ENCODE measurements at places on chromosomes 5 and 9.

- DNase-seq = peak; percentile 42
These were observed 18.4 kb downstream of the ENC1 start for GRCh38 chr5:74622122-74622521.

GRCh38 chr9:88041447-88041846 is 67.1 kb upstream of the CDK20 start:
- no peak for DNase-seq

- DNase-seq = no peak
These were observed 17.6 kb downstream of the TRIM14 start for GRCh38 chr9:98101416-98101815.

DNA sequence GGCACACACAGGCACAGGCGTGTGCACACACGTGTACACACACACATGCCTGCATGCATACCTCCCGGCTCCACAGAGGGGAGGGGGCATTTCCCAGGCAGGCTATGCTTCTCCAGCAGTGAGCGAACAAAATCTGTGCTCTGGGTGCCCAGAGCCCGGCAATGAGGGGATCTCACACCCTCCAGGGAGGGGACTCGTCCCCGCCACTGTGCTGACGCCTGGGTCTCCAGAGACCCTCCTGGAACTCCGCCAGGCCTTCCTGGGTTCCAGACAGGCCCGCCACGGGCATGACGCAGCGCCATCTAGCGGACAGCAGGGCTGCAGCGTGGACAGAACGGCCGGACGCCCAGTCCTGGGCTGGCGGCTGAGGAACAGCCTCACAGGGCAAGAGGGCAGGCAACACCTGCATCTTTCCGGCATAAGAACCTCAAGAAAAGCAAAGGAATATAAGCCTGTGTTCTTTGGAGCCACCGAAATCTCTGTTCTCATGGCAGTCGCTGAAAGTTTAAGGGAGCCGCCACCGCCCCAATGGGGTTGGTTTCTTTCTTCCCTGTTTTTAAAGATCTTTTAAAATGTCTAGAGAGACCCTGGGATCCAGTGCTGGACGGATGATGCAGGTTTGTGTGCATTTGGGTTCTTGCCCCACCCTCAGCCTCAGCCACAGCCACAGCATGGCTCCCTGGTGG is 135.6 kb upstream of the PPP1R26 start:
- DNase-seq = peak; percentile 43

GRCh38 chr9:34010979-34011378 is 37.7 kb downstream of the UBAP2 start:
- no peak for DNase-seq

- peak; percentile 44 for DNase-seq
These were observed 157.0 kb upstream of the RAI14 start for GRCh38 chr5:34499001-34499734.

DNA sequence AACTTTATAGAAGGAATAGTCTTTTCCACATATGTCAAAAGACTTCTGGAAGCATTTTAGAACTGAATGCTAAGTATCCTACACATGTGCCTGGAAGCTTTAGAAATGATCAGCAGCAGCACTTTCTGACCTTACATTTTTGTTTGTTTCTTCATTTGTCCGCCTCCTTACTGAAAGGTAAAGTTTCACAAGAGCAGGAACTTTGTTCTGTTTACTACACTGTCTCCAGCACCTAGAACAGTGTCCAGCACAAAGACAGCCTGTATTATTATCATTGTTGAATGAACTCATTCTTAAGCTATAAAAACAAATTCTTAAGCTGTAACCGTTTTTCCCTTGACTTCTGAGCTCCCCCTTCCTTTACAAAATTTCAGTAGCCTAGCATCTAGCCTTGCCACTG is 14.8 kb downstream of the PIP5K1B start:
- DNase-seq = no peak

- DNase-seq = no peak
These were observed 12.6 kb upstream of the DHFR start for GRCh38 chr5:80667384-80667783.

DNA sequence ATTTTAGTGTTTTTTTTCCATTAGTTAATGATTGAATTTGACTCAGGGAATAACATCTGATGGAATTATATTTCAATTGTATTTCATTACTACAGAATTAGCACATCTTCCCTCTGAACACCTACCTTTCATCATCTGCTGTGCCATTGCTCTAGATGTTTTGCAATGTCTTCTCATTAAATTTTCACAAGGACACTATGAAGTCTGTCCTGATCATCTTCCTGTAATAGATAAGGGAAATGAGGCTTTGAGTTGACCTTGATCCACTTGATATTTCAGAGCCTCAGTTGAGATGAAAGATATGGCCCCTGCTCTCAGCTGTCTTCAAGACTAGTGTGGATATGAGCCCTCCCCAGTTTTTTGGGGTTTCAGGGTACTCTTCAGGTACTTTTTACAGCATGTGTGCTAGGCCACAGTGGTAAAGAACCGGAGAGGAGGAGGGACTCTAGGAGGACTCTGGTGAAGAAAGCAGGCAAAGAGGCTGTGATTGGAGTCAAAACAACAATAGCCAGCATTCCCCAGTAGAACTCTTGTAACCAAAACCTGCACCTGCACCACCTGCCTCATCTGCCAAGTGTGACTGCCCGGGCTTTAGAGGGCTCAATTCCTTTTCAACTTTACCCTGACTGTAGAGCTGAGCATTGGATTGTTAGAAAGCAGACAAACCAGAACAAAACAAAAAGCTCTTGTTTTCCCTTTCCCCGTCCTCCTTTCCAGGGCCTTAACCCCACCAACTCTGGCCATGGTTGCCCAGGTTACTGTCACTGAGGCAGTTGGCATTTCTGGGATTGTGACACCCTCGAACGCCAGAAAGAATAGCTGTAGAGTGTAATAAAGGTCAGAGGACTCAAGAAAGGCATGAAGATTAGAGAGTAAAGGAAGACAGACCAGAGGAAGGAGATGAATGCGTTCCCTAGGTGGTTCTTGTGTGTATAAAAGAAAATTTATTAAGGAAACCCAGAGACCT is 56.3 kb downstream of the ERAP1 start:
- no peak for DNase-seq

DNA sequence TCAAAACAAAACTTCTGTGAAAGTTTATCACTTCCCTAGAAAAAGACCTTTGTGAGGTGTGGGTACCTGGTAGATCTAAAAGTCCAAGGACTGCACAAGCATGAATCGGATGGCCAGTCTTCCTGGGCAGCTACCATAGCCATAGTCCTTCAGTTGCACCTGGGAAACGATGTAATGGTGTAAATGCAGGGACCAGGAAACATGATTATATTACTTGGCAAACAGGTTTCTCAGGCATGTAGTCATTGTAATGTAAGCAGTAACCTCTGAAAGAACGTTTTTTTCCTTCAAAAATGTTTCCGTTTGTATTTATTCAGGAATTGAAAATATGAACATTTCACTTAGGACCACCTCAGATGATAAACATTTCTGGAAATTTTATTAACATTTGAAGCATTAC is 433.4 kb downstream of the DTWD2 start:
- DNase-seq = no peak

GRCh38 chr9:112654282-112654681 is 63.6 kb downstream of the INIP start:
- DNase-seq = no peak

DNA sequence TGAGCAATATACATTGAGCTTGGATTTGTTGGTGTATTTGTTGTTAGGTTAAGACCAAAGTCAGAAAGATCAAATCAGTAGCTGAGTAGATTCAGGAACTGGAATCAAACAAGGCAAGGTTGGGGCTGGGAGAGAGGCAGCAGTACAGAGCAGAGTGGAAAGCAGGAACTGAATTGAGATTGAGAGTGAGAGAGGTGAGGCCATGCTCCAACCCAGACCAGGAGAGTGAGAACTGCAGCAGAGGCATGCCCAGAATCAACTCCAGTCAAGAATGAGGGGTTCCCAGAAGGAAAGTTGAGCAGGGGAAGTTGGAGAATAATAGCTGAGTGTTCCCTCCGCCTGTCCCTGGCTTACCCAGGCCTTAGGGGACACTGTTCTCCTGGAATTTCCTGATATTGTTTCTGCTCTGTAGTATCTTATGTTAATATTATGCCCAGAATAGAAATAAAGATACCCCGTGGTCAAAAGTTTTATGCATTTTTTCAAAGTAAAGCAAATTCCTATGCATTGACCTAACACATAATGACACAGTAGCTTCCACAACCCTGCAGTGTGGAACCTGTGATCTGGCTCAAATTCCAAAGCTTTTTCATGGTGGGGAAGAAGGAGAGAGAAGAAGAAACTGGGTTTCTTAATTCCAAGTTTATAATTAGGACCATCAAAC is 82.7 kb downstream of the SV2C start:
- no peak for DNase-seq

DNA sequence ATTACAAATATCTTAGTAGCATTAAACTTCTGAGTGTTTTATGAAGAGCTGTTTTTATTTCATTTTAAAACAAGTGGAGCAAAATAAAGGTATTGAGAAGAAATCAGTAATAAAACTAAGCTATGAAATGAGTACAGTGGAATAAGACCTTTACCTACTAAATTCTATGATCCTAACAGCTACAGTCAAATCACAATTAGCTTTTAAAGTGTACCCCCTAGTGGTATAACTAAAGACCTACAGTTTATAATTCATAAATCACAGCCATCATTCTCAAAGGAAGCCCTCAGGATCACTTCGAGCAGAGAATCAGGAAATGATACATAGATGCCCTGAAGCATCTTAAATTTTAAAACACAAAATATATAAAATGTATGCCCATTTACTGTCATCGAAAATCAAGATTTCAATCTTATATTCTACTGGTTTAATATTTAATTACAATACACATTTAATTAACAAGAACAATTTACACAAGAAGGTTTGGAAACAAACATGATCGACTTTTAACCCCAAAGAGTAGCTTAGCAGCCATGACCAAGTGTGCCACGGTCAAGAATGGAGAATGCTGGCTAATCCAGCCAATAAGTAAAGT is 12.3 kb downstream of the CCNH start:
- no peak for DNase-seq

- no peak for DNase-seq
These were observed 34.2 kb downstream of the CDK7 start for GRCh38 chr5:69268899-69269298.

DNA sequence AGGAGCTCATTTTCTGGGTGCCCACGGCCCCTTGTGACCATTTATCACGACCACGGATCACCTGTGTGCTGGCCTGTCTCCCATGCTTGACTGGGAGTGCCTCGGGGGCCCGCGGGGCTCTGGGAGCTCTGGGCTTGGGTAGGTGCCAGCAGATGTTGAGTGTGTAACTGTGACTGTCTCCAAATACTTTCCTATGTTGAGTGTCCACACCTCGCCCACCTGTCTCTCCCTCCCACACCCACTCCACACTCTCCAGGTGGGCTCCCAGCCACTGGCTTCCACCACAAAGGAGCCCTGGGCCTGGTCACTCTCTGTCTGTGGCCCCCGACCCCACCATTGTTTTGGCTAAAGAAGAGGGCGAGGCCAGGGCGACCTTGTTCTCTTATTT is 196.4 kb downstream of the CDK5RAP2 start:
- DNase-seq = no peak

DNA sequence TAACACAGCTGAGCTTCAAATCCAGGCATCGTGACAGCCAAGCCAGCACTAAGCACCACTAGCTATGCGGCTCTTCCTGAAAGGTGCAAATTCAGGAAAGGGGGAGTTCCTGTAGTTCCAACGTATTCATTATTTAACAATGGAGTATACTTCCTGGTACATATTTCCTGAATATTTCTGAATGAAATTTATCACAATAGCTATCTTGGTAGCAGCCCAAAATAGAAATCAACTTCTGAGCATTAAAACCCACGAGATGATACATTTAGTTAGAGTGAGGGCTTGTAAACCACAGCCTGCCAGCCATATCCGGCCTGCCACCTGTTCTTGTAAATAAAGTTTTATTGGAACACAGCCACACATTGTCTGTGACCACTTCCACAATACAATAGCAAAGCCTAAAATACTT is 109.7 kb upstream of the RETREG1 start:
- peak; percentile 22 for DNase-seq

DNA sequence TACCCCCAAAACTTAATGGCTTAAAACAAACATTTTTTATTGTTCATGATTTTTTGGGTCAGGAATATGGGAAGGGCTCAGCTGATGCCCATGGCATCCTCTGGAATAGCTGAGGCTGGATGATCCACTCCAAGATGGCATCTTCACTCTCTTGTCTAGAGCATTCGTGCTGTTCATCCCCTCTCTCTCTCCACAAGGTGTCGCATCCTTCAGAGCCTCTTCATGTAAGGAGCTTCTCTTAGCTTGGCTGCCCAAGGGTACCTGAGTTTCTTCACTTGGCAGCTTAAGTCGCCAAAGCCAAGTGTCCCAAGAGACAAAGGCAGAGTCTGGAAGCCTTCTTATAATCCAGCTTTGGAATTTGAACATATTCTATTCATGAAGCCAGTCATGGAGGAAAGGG is 294.7 kb downstream of the CHSY3 start:
- no peak for DNase-seq

DNA sequence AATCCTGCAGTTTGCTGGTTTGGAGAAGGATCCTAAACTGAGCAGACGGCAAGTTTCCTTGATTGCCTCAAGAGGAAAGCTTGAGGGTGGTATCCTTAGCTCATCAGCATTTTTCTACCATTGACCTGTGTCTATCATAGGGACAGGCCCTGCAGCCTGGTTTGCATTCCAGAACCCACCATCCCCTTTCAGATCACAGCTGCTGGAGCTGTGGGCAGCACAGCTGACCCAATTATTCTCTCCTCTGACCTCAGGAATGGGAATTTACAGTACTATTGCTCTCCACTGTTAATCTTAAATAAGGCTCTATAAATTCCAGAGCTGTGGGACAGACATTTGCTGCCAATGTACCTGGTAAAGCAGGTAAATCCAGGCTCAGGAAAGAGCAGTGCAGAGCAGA is 163.0 kb downstream of the SPOCK1 start:
- DNase-seq = no peak

DNA sequence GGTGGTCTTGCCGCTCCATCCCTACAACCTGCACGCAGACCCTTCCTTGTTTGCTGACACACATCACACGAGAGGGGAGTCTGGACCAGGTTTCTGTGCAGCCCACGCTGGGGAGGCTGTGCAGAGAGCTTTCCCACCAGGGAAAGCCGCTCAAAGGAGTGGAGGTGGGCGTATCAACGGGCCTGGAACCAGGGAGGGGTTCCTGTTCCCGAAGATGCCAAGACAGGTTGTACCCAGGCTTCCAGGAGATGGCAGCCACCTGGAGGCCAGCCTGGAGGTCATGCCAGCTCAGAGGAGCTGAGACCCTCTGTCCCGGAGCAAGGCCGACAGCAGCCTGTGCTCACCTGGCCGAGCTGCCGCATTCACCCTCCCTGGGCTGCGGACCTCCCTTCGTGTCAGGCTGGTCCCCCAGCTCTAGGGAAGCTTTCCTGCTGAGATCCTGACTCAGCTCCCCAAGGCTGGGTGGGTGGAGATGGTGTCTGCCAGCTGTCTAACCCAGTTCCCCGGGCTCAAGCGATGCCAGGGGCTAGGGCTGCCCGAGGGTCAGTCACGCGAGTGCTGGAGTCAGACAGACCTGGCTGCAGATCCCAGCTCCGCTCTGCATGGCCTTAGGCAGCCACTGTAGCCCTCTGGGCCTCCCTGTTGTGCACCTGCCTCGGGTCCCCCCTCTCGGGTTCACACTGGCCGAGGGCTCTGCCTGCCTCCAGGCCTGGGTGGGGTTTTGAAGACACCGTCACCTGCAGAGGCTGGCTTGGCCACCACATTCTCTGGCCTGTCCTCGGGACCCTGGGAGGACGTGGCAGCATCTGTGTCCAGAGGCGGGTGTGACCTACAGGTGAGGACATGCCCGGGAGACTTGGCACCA is 28.5 kb upstream of the QSOX2 start:
- no peak for DNase-seq

All from stimulated activated CD4-positive, alpha-beta T cell treated with anti-CD3 and anti-CD28 coated beads, Interleukin-1b, Interleukin-23, amount 100 ng/mL, for 48 hours (primary cell).